GDM1 (cell line): ENCODE measurements at places on chromosomes 2 and 18.

DNA sequence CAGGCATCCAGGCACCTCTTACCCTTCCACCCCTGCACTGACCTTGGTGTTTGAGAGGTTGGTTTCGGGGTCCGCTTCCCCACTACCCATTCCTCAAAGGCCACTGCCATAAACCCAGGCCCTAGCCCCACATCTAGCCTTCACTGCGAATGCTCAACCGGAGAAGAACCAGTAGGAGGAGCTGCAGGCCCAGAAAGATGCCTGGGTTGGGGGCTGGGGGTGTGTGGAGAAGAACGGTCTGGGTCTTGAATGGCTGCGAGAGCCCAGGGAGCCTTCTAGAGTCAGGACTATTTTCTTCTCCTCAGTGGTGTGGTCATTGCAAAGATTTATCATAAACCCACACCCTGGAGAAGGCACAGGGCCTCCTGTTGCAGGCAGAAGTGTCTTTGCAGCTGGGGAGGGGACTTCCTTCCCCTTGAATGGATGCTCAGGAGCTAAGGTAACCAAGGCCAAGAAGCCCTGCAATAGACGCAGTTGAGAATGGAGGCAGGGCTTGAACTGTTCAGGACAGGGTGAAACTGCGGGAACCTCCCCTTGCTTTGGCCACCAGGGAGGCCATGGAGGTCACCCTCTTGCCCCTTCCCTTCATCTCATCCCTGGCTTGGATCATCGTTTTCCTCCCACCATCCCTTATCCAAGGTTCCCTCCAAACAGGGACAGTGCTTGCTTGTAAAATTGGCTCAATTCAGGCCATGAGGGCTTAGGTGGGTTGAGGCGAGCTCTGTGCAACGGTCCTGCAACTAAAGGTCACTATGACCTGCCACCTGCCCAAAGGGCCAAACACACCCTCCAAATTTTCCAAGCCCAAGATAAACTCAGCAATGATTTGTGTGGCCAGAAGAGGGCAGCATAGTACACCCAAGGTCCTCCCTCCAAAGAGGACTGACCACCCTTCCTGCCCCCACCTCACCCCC lies 20.9 kb downstream of the THNSL2 start:
- DNase-seq = peak; percentile 12

DNA sequence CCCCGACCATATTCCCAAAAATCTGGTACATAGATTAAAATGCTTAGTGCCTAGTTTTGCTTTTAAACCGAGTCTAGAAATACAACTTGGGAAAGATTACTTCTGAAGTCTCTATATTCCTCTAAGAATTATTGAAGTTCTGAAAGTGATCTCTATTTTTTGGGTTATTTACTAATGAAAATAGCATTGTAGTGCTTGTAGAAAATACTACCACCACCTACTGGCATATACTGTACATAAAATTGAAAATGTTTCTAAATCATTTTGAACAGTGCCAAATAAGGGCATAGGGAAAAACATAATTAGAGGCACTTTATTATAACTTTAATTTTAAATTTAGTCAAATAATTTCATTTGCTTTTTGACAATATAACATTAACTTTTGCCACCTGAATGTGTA lies 1399.6 kb upstream of the ZEB2 start:
- no peak for DNase-seq

DNA sequence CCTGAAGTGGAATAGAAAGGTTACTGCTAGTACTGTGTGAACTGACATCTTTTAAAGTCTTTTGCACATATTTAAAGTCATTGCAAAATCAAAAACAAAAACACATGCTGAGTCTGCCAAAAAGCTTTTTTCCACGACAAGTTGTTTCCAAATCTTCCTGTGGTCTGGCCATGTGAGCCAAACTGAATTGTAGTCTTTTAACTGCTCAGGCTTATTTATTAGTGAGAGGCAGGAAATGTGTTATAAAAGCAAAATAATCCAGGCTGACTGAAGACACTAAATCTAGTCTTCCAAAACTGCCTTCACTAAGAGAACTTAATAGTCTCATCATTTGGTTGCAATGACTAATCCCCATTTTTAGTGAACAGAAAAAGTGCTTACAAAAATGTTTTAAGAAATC lies 2.3 kb downstream of the KRCC1 start:
- DNase-seq = no peak

DNA sequence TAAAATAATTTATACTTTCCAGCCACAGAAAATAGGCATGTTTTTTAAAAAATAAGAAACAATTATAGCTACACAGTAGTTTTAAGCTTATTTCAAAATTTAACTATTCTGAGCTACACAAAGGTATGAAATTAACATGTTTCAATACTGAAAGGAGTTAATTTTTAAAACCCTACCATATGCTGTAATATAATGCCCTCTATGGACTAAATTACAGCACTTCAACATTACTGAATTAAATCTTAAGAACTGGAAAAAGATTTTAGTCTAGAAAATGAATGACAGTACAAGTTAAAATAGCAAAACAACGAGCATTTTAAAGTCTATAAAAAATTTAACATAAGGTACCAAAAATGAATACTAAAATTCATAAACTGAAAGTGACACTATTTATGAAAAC lies 36.3 kb downstream of the RTN4 start:
- DNase-seq = no peak

GRCh38 chr2:21650569-21650968 lies 526.8 kb downstream of the TDRD15 start:
- no peak for DNase-seq

DNA sequence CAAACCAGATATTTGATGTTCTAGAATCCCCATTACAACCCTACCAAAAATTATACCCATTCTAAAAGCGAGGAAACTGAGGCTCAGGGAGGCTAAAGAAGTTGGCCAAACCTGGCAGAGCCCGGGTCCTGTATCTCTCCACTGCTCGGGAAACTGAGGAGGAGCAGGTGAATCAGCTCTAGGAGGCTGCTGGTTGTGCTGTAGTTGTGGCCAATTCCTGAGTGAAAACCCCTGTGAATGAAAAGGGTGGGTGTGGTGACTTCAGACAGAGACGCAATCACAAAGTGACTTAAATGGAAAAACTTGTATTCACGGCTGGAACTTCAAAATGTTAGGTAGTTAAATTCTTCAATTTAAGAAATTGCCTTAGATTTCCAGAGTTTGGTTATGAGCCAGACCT lies 105.7 kb upstream of the SEC11C start:
- DNase-seq = no peak

DNA sequence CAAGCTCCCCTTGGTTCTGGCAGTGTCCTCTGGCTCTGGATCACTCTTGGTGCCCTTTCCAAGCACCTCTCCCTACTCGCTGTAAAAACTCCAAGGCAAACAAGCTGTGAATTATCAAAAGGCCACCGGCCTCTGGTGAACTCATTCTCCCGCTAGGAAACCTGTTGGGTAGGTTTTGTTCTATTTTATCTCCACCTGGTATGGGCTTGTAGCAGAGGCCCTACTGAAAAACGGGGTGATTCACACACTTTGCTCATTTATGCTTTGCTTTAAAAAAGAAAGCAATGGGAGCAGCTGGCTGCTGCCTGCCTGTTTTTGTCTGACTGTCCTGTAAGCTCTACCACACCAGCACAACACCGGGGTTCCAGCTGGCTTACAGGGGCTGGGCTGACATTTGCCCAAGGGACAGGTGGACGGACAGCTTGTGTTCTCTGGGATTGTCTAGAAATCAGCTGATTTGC lies 56.8 kb downstream of the SH3BP4 start:
- DNase-seq = no peak

DNA sequence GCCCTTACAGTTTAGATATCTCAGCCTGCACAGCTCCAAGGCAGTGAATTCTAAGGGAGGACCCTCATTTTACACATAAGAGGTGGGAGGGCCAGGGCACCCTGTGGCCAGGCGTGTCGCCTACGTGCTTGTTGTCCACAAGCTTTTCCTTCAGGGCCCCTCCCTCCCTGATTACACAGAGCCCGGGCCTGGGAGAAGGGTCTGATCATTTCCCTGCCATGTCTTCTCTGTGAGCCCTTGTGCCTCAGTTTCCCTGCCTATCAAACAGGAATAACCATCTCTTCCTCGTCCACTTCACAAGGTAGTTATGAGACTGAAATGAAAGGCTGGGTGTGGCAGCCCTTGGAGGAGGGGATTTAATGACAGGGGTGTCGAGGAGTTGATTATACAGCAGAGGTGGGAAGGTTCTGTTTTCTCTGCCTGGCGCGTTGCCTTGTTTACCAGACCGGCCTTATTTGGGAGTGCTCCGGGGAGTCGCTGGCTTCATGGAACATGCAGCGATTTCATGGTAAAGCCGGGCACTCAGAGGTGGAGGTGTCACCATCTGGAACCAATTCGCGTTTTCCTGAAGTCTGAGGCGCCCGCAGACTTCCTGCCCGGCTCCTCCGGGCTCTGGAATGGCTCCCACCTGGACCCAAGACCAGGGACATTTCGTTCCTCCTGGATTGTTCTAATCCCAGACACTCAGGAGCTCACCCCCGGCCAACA lies 208.9 kb downstream of the KLHL29 start:
- DNase-seq = no peak

- no peak for DNase-seq
Observed at GRCh38 chr18:62484941-62485340, 37.9 kb upstream of the ZCCHC2 start.

GRCh38 chr2:151817929-151818328 lies 10.3 kb downstream of the ARL5A start:
- DNase-seq = no peak

GRCh38 chr18:46413684-46414083 lies 243.3 kb downstream of the LOXHD1 start:
- no peak for DNase-seq

- no peak for DNase-seq
Observed at GRCh38 chr2:168194784-168195522, 52.4 kb downstream of the STK39 start.

DNA sequence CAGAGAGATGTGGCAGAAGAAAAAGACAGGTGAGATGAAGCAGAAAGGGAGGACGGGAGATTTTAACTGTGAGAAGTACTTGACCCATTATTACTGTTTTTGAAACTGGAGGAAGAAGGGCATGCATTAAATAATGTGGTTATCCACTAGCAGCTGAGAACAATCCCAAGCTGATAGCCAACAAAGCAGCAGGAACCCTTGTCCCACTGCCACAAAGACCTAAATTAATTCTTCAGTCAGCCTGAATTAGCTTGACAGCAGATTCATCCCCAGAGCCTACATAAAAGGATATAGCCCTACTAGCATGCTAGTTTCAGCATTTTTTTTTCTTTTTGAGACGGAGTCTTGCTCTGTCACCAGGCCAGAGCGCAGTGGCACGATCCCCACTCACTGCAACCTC lies 19.5 kb upstream of the REG3A start:
- no peak for DNase-seq

GRCh38 chr2:17821080-17821479 lies 4.8 kb downstream of the MSGN1 start:
- DNase-seq = no peak

DNA sequence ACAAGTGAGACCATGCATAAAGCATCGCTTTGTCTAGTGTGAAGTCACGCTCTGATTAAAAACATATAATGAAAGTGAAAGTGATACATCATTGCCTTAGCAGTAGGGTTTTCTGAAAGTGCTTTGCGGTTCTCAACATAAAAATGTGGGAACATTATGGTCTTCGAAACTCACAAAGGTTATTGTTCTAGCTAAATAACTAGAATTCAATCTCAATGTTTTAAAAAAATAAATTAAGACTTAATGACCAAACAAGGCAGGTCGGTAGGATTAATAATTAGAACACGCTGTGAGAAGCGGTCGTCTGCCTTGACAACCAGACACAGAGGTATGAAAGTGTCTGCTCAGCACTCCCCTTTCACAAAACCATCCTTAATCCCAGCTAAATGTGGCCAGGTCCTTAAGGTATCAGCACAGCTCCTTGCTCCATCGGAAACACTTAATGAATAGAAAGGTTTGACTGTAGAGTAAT lies 42.2 kb downstream of the KLHL14 start:
- no peak for DNase-seq

DNA sequence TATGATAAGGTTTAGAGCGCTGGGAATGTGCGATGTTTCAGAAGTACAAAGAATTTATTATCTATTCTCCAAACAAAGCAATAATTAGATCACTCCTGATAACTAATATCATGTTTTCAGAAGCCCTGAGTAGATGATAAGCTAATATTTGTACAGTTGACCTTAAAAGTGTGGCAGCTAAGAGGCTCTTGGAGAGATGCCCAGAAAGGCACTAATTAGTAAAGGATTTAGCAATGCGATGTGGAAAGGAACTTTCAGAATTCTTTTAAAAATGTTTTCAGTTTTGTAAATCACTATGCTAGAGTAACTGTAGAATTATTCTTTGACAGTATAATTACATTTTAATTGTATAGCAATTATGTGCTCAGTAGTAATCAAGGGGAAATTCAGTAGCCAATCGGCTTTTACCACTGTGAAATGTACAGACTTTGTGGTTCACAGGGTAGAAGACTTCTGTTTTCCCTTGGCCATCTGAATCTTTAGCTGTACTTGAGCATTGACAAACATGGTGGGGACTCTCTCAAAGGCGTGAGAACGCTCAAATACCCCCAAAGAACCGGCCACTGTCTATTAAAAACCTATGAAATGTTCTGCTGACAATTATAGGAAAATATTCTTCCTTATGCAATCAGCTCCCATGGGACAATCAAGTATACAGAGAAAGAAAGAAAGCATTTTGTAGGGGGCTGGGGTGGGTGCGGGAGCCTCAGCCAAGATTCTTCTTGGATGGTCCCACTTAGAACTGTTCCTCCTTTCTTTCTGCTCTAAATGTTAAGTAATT lies 262.8 kb upstream of the AGAP1 start:
- DNase-seq = no peak

DNA sequence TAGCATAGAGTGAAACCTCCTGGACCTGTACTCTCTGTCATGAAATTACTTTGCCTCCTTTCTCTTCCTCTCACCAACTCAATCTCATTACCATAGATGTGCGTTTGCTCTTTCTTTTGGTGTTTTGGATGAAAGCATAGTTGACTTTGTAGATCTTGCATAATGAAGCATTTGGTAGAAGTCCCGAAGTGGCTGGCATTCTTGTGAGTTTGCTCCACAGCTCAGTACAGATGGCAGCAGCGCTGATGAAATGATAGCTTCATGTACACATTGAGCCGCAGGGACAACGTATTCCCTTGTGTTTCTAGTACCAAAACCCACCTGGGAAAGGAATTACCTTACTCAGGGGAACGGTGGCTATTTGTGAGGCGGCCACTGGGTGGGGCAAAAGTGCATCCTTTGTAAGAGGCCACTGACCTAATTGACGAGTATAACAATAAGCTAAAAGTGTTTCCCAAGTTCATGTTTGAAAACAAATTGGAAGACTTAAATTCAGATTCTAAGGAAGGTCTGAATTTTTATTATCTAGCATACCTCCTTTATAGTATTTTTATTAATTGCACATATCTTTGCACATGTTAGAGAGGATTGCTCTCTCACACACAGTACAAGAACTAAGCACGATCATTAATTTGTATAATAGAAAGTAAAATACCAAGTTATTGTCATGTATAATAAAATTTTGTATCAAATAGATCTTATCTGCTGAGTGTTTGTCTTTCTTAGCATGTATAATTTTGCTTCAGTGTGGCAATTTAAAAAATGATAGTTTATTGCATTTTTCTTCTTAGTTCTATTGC lies 25.4 kb upstream of the CDH7 start:
- DNase-seq = no peak

GRCh38 chr2:102112271-102112670 lies 30.3 kb upstream of the IL1R1 start:
- no peak for DNase-seq

GRCh38 chr2:230921806-230922595 lies 3.0 kb downstream of the GPR55 start:
- no peak for DNase-seq

GRCh38 chr2:11749646-11750349 lies 3.4 kb downstream of the LPIN1 start:
- no peak for DNase-seq

GRCh38 chr2:163682695-163683094 lies 53.1 kb downstream of the FIGN start:
- DNase-seq = no peak

- DNase-seq = no peak
Observed at GRCh38 chr18:44691148-44691925, 10.6 kb downstream of the SETBP1 start.
